ENCODE measurements at places on chromosomes 16 and 17. TPM values are rescaled to one million over a fixed set of nuclear protein-coding genes. Genes with fewer than 3 reads are reported as not detected.
A peak's percentile ranks its signal among the peaks of the same experiment; 100 is the strongest.

DNA sequence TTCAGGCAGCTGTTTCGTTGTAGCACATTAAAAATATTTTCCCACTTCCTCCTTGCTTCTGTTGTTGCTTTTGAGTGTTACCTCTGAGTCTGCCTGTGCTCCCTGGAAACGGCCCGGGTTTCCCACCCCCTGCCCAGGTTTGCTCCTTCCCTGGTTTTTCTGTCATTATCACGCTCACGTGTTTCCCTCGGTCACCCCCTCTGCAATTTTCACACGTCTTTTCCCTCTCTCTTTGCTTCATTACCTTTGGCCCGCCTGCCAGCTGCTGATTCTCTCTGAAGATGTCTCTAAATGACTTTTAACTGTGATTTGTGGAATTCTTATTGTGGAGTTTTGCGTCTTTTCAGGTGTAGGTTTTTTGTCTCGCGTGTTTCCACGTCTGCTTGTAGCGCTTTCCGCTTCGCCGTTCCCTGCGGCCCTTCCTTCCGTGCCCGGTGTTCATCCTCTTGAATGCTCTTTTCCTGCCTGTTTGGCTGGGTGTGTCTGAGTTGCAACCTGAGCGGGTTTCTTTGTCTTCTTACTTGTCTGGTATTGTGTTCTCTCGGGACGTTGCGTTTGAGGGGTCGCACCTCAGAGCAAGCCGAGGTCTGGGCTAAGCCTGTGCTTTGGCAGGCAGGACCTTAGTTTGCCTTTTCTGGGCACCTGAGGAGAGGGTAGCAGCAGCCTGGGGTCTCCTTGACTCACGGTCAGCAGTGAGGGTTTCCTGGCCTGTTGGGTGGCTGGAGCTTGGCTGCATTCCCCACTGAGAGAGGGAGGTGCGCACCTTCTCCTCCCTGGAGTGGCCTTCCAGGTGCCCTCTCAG is 96.3 kb upstream of the ZNF750 start:
- DNase-seq: no peak

DNA sequence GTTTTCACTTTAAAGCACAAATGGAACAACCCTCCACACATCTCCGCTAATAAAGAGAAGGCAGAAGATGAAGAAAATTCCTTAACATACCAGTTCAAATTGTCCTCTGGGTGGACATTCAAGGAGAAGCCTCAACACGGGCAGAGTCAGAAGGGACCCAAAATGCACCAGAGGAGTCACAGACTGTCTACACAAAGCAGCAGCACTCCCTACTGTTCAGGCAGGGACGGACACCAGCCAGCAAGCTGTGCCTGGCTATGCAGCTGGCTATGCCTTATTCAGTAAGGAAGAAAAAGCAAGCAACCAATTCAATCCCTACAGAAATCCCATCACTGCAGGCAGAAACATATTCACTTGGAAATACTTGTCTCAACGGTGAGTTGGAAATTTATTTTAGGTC is 8.1 kb downstream of the DNAJC7 start:
- no peak for DNase-seq

DNA sequence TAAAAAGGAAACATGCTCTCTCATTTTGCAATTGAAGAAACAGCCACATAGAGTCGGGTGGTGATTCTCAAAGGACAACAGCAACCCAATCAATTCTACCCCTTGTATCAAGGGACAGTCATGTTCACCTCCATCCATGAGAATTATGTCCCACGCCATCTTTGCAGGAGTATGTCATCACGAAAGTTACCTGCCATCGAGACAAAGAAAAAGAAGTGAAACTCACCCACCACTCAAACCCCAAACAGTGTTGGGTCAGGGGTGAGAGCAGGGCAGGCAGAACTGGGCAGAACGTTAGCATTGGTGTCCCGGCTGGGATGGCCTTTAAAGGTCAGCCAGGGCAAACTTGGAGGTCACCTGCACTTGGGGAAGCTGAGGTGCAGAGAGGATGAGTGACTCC is 24.2 kb upstream of the HNF1B start:
- DNase-seq: no peak

- no peak for DNase-seq
These were observed 74.4 kb downstream of the METRNL start for GRCh38 chr17:83153681-83154310.

CIITA gene
- total RNA-seq: 8.7 TPM

DNA sequence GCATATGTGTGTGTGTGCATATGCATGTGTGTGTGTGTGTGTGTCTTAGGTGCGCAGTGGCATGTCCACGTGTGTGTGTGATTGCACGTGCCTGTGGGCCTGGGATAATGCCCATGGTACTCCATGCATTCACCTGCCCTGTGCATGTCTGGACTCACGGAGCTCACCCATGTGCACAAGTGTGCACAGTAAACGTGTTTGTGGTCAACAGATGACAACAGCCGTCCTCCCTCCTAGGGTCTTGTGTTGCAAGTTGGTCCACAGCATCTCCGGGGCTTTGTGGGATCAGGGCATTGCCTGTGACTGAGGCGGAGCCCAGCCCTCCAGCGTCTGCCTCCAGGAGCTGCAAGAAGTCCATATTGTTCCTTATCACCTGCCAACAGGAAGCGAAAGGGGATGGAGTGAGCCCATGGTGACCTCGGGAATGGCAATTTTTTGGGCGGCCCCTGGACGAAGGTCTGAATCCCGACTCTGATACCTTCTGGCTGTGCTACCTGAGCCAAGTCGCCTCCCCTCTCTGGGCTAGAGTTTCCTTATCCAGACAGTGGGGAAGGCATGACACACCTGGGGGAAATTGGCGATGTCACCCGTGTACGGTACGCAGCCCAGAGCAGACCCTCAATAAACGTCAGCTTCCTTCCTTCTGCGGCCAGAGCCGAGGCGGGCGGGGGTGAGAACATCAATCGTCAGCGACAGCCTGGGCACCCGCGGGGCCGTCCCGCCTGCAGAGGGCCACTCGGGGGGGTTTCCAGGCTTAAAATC is 47.6 kb downstream of the IL21R start:
- DNase-seq: no peak

DNA sequence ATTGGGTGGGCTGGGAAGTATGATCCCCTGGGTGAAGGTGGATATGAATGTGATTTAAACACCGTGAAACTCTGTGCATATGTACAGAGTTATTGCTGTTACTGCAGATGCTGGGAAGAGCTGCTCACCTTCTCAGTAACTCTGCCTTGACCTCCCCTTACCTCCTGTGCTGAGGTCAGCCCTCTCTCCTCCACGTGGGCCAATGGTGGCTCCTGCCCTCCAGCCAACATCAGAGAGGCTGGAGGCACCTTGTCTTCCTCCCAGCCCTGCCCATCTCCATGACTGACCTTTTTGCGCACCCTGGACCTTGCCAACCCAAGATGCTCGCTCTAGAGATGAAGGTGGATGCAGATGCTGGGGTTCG is 387 bp upstream of the ASB16 start:
- no peak for DNase-seq

DNA sequence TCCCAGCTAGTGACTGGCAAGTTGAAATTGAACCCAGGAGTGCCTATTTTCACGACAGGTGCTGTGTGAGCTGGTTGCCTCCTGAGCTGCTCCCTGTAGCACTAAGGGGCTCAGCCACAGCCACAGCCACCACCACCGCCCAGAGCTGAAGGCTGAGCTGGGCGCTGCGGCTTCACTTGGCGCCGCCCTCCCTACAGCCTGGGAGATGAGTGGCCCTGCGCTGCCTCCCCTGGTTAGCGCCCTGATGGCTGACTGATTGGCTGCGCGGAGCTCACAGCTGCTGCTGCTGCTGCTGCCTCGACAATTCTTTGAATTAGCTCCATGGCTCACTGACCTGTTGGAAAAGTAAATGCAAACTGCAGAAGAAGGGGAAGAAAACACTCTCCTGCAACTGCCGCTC is 91.8 kb upstream of the TMEM132E start:
- no peak for DNase-seq

DNA sequence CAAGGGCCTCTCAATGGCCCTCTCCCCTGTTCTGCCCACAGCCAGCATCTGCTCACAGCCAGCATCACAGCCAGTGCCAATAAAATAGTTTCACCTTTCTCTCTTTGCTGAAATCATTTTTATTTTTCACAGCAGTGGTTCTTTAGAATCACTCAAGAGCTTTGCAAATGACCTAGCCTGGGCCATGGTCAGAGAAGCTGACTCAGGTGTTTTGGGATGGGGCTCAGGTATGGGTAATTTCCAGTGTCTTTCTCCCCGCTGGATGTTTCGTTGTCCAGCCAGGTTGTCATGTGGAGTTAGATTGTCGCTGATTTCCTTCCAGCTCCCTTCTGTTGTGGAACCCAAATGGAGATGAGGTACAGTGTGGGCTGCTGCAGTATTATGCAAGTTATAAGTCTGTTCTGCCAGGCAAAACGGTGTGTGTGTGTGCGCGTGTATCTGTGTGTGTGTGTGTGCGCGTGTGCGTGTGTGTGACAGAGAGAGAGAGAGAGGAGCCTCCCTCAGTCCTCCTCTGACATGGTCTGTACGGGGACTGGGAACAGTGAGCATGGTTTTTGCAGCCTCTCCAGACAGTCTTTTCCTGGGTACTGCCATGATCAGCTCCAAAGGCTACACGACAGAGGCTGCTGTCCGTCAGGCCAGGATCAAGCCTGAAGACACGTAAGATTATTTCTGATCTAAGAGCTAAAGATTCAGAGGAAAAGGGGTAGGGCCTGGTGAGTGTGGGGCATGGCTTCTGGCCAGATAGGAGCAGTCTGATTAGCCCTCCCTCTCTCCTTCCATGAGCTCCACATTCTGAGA is 1.4 kb upstream of the PMP22 start:
- DNase-seq: no peak

DNA sequence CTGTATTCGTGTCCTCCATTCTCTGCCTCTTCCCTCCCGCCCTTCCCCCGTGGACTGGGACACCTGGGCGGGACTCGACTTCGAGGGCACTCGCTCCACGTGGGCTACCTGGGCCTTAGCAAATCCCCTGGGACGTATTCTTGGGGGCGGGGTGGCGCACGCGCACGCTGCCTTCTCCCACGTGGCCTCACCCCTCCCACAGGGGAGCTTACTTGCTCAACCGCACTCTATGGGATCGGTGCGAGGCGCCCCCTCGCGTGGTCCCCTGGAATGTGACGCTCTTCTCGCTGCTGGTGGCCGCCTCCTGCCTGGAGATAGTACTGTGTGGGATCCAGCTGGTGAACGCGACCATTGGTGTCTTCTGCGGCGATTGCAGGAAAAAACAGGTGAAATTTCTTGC is 3.5 kb downstream of the VMO1 start:
- no peak for DNase-seq

DNA sequence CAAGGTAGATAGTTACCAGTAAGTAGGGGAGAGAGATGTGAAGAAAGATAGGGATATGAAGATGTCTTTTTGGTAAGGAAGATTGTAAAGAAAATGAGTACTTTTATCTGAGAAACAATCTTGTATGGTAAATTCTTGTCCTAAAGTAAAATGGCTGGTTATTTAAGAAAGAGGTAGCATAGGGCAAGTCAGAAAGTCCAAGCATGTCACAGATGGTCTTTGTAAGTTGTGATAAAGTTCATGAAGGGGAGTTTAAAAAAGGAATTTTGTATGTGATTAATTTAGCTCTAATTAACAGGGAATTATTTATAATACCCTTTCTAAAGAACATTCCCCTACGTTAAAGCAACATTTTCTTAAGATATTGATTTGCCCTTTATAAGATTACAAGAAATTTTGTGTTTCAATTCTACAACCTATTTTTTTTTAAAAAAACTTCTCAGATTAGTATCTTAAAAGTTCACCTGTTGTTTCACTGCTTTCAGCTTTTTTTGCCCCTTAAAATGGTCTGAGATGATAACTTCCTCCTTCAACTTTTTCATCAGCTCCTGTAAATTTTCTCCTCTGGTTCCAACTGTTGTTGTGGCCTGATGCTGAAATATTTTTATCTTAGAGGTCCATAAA is 16.2 kb upstream of the CPHXL start:
- no peak for DNase-seq

CLDN6 gene
- total RNA-seq: not detected

- no peak for DNase-seq
These were observed 38.1 kb upstream of the KPNB1 start for GRCh38 chr17:47611372-47612350.

GRCh38 chr16:11015607-11016006 is 71.2 kb downstream of the CLEC16A start:
- no peak for DNase-seq

MAFG gene
- 22.2 TPM for total RNA-seq

DNA sequence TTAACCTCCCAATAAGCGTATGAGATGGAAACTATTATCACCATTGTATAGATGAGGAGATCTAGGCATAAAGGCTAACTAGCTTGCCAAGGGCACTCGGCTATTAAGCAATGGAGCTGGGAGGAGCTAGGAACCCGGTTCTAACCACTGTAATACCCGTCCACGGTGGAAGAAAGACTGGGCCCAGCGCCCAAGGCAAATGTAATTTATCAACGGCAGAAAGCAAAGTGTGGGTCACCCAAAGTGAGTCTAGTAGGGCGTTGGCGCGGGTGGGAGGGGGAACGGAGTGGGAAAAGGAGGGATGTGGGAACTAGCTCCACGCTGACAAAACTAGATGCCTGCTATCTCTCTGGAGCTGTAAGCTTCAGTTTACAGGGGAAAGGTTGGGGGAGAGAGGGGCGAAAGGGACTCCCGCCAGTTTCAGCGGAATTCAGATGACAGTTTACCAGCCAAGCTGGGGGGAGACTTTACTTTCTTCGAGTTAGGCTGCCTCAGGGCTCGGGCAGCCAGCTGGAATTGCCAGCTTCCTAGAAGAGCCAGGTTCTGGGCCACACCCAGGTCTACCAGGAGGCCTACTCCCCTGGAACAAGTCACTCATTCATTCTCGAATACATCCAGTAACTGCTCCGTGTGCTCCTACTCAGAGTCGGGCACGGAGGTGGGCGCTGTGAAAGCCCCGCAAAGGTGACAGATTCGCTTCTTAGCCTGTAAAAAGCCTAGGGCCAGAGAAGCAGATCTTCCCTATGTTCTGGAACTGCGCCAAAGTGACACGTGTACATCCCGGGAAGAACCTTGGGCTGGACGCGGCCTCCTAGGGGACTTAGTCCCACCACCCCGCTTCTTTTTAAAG is 837 bp downstream of the LRRC59 start:
- DNase-seq: peak; percentile 36
